ENCODE measurements at places on chromosomes 5 and 9.

DNA sequence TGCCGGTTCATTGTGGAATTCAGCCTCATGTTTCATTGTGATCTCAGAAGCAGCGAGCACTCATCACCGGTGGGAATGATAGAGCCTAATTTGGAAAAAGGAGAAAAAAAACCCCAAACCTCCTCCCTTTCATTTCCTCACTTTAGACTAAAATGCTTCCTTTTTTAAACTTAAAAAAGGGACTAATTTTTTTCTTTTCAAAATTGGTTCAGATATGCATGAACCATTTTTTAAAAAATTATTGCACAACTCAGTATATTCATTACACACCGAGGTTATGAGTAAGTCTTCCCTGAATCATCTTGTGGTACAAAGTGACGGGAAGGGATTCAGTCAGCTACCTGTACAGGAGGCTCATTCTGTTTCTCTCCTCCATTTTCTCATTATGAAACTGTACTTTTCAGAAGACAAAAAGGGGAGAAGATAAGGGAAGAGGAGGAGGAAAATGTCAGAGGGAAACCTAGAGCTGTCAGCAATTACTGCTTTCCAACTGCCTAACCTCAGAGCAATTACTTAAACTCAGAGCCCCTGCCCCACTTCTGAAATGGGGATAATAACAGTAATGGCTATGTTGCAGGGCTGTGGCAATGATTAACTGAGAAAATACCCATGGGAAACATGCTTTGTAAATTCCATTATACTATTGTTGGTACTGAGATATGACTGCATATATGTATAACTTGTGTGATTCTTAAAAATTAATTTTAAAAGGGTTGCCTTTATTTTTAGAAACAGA, 24.0 kb downstream of the GALNT10 start:
- DNase-seq, result no peak

- no peak for DNase-seq
These were observed 43.9 kb downstream of the PAM start for GRCh38 chr5:102799017-102799416.

DNA sequence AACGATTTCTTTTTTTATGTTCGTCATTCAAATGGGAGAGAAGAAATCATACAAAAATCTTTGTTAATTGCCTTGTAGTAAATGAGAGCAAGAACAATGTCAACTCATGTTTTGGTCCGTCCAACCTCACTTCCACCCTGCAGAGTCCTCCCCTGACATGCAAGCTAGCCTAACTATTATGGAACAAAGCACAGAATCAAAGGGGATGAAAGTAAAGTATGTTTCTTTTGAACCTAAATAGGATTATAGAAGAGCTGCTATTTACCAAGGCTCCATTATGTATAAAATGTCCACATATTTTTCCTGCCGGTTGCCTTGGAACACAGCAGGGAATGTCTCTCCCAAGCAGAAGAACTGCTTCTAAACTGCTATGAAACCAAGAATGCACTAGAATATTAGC, 161.1 kb downstream of the MRPS30 start:
- no peak for DNase-seq

DNA sequence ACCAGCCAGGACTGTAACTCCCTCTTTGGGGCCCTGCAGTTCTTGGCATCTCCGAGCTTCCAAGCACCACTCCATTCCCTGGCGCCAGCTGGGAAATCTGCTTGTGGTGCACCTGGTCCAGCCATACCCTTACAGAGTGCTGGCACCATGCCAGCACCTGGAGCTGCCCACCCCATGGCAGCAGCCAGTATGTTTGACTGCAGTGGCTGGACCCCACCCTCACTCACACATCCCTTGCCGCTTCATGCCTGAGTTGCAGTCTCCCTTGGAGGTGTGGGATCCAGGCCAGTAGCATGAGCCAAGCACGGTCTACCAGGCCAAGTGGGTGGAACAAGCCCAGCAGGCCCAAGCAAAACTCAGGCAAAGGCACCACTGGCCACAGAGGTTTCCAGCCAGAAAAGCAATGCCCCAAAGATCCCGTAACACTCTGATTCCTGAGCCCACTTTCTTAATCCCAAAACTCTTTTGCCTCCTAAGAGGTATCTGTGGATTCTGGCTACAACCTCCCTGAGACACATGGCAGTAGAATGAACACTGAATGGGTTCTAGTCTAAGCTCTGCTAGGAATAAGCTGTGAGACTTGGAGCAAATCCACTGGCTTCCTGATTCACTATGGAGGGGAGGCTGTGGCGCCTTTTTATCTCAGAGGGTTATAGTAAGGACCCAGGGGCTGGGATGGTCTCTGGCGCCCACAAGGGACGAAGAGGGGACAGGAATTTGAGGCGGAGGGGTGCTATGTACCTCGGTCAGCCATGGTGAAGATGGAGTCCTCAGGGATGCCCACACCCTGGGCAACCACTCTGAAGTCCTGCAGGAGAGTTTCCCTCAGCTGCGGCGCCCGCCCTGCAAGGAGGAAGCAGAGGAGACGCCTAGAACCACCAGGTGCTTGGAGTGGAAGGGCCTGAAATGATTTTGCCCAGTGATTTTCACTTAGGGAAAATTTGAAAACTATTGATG, 5.6 kb downstream of the AMBP start:
- no peak for DNase-seq

GRCh38 chr9:6973762-6974161, 216.0 kb downstream of the KDM4C start:
- DNase-seq, result no peak

- DNase-seq, result no peak
These were observed 80.3 kb downstream of the ADAMTS2 start for GRCh38 chr5:179264783-179265513.

DNA sequence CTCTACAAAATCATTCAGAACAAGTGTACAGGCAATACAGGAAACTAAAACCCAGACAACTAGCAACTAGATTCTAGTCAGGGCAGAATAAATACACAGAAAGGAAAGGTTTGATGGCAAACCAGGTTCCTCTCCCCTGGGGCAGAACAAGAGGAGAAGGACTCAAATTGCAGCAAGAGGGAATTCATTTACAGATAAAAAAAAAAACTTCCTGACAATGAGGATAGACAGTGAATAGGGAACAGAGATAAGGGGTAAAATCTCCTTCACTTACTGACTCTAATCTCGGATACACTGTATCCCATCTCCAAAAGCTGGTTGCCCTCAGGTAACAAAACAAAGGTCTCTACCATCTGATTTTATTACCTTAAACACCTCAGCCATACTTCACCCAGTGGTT, 244.0 kb downstream of the SEC61B start:
- DNase-seq, result no peak

DNA sequence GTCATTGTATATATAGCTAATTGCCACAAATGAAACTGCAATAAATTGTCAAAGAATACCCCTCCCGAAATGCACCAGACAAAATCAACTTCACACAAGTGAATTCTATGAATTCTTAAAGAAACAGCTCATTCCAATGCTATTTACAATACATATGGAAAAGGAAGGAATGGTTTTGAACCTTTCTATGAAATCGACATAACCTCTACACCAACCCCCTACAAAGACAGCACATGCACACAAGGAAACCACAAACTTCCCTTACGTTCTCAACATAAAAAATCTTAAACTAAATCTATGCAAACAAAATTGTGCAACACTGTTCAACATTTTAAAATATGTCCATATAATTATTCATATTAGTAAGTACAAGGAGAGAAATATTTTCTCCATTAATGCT, 39.2 kb downstream of the MARCHF11 start:
- DNase-seq, result no peak

GRCh38 chr9:75108571-75108970, 20.3 kb downstream of the OSTF1 start:
- DNase-seq, result no peak

- no peak for DNase-seq
These were observed 230.8 kb downstream of the ENC1 start for GRCh38 chr5:74409712-74410111.

- DNase-seq, result no peak
These were observed 23.4 kb downstream of the WWC1 start for GRCh38 chr5:168314735-168315411.

DNA sequence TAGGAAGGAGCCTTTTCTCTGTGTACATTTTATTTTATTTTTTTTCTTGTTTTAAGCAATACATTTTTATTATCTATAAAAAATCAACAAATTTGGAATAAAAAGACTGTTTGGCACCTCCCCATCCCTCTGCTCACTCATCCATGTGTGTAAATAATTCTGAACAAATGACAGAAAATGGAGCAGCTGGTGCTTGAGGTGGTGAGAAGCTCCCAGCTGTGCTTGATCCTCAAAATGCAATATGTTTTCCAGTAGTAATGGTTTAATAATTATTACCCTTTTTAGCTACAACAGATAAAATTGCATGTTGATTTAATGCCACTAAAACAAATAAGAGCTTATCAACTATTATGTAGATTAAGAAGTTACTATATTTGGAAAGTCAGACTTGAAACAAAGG, 132.5 kb downstream of the CDH18 start:
- no peak for DNase-seq

DNA sequence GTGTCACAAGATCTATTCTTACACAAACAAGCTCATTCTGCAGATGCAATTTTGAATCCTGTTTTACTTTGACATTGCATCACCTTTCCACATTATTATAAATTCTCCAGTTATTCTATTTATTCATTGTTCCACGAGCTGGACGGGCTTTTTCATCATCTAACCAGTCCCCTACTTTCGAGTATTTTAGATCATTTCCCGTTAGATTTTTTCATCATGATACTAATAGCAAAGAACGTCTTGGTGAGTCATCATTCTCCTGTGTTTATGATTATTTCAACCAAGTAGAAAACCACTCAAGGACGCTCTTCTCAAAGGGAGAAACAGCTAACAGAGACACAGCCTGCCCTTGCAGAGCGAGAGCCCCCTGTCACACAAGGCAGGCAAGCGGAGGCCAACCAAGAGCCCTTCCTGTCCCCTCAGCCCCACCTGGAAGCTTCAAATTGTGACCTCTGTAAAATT, 15.1 kb downstream of the BBLN start:
- no peak for DNase-seq

- DNase-seq, result no peak
These were observed 16.2 kb downstream of the NDUFS6 start for GRCh38 chr5:1817261-1818043.

GRCh38 chr9:73981405-73981804, 515.7 kb upstream of the RORB start:
- no peak for DNase-seq

- no peak for DNase-seq
These were observed 355.9 kb downstream of the RAB3C start for GRCh38 chr5:58938563-58939424.

DNA sequence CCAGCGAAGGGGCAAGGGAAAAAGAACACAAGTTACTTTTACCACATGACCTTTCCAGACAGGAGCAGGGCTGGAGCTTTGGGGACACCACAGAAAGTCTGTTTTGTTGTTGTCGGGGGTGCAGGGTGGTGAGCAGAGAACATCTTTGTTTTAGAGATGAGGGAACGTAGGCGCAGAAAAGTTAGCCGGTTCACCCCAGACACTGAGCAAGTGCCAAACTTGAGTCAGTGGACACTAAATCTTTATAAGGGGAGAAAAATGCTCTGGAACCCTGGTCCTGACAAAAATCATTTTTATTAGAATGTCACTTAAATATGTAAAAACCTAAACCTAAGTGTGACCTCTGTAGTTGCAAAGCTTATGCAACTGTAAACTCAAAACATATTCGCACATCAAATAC, 126.4 kb upstream of the GAS1 start:
- no peak for DNase-seq

- peak; percentile 94 for DNase-seq
These were observed 23.4 kb upstream of the ZBTB43 start for GRCh38 chr9:126781186-126782052.

- no peak for DNase-seq
These were observed 114.2 kb upstream of the ADAMTS16 start for GRCh38 chr5:5025774-5026408.

- DNase-seq, result no peak
These were observed 216.1 kb downstream of the MAST4 start for GRCh38 chr5:66812291-66812690.

DNA sequence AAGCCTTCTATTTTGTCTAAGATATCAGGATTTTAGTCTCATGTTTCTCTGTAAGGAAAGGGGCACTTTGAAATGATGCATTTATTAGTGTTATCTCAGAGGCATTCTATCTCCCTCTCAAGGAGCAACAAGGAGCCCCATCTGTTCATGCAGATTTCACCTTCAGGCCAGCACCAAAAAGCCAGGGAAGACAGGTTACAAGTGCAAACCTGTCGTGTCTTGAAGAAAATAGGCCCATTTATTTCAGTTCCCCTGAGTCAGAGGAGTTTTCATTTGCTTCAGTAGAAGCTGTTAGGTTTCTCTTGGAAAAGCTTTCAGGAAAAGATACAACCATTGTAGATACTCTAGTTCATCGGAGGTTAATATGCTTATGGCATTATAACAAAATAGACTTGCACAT, 97.2 kb downstream of the SPOCK1 start:
- DNase-seq, result no peak

Data from WERI-Rb-1 (cell line).